ENCODE measurements at places on chromosomes 16 and 17. TPM values are rescaled to one million over a fixed set of nuclear protein-coding genes. Genes with fewer than 3 reads are reported as not detected.

GCGR gene
- total RNA-seq = not detected

DNA sequence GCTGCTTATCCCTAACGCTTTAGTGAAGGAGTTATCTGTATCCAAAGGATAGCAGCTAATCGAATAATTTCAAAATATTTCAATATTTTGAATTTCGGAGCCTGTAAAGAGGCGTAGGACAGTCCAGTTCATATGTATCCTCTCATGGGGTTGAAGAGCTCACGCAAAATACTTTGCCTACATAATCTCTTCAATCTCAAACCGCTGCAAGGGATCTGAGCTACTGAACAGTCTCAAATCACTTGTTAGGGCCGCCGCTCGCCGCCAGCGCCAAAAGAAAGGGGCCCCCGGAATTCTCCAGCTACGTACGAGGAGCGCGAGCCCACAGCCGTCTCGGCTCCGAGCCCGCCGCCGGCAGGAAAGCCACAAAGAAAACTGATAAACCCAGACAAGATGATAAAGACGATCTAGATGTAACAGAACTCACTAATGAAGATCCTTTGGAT, 601 bp upstream of the RFWD3 start:
- H3K36me3 ChIP-seq = no peaks in the 10 kb centered on the region
- peak overlapping the region; percentile 71 for H3K27ac ChIP-seq
- peaks cover 18% of the 10 kb centered on the region for H3K4me1 ChIP-seq

GRCh38 chr17:58325976-58326468, 2.6 kb downstream of the TSPOAP1 start:
- H3K4me1 ChIP-seq = peaks cover 28% of the 10 kb centered on the region
- H3K27ac ChIP-seq = no peak overlapping the region
- no peak overlapping the region for H3K4me3 ChIP-seq
- no peaks in the 10 kb centered on the region for H3K36me3 ChIP-seq
- H3K27me3 ChIP-seq = no peaks in the 10 kb centered on the region
- DNase-seq = no peak

GRCh38 chr17:73575470-73576221, 68.6 kb downstream of the SDK2 start:
- H3K36me3 ChIP-seq = no peaks in the 10 kb centered on the region
- DNase-seq = no peak

DNA sequence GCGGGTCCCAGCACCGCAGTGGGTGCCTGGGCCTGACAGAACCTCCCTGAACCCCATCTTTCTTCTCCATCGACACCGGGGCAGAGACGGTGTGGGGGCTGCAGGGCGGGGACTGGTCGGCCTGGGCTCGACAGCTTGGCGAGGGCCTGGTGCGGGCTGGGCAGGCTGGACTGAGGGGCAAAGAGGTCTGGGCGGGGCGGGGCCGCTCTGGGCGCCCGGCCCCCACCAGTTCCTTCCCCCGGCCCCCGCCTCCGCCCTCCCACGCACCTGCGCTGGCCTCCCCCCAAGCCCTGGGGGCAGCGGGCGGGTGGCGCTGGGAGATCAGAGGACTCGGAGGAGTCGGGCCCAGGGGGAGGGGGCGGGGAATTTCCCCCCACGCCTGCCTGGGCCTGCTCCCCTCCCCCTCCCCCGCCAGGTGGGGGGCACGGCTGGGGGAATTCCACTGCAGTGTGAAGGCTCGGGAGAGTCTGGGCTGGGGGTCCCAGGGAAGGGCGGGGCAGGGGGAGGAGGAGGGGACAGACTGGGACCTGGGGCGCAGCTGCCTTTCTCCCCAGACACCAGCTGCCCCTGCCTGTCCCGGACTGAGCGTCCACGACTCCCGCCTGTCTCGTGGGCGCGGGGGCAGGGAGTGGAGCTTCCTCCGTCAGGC, 877 bp upstream of the KREMEN2 start:
- H3K36me3 ChIP-seq = no peaks in the 10 kb centered on the region
- peaks cover 12% of the 10 kb centered on the region for H3K27me3 ChIP-seq
- peak overlapping the region; percentile 43 for H3K4me3 ChIP-seq
- H3K27ac ChIP-seq = no peak overlapping the region
- peaks cover 46% of the 10 kb centered on the region for H3K4me1 ChIP-seq

- no peaks in the 10 kb centered on the region for H3K36me3 ChIP-seq
- no peaks in the 10 kb centered on the region for H3K27me3 ChIP-seq
- no peak overlapping the region for H3K4me3 ChIP-seq
- DNase-seq = no peak
- H3K4me1 ChIP-seq = no peaks in the 10 kb centered on the region
- no peak overlapping the region for H3K27ac ChIP-seq
These were observed 45.9 kb upstream of the DOC2B start for GRCh38 chr17:227078-227945.
